Central memory CD4-positive, alpha-beta T cell (primary cell): ENCODE measurements at places on chromosomes 12 and 14.

- DNase-seq, result no peak
Observed at GRCh38 chr14:67516676-67517075, 16.4 kb upstream of the PLEKHH1 start.

GRCh38 chr12:91422127-91422526 lies 239.5 kb upstream of the DCN start:
- no peak for DNase-seq

GRCh38 chr12:106919910-106920544 lies 35.7 kb upstream of the TMEM263 start:
- peak; percentile 24 for DNase-seq

- DNase-seq, result no peak
Observed at GRCh38 chr12:3218228-3219171, 141.3 kb downstream of the TSPAN9 start.

- no peak for DNase-seq
Observed at GRCh38 chr12:27548301-27549199, 24.5 kb downstream of the PPFIBP1 start.

DNA sequence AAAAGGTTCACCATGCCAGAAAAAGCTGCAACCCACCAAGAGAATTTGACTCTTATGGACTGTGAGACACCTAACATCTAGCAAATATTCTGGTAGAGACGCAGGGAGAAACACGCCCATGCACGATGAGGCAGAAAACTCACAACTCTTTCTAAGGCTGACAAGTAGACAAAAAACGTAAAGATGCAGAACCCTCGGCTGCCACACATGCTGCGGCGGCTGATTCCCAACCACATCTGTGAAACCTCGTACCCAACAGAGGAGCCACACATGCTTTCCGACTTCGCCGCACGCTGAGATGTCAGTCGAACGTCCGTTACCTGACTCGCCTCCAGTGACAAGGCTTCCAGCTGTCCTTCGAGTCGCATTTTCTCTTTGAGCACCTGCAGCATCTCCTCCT lies 21.8 kb downstream of the GOLGA3 start:
- no peak for DNase-seq
